ENCODE measurements at places on chromosomes 12 and 14. TPM values are rescaled to one million over a fixed set of nuclear protein-coding genes. Genes with fewer than 3 reads are reported as not detected.

DNA sequence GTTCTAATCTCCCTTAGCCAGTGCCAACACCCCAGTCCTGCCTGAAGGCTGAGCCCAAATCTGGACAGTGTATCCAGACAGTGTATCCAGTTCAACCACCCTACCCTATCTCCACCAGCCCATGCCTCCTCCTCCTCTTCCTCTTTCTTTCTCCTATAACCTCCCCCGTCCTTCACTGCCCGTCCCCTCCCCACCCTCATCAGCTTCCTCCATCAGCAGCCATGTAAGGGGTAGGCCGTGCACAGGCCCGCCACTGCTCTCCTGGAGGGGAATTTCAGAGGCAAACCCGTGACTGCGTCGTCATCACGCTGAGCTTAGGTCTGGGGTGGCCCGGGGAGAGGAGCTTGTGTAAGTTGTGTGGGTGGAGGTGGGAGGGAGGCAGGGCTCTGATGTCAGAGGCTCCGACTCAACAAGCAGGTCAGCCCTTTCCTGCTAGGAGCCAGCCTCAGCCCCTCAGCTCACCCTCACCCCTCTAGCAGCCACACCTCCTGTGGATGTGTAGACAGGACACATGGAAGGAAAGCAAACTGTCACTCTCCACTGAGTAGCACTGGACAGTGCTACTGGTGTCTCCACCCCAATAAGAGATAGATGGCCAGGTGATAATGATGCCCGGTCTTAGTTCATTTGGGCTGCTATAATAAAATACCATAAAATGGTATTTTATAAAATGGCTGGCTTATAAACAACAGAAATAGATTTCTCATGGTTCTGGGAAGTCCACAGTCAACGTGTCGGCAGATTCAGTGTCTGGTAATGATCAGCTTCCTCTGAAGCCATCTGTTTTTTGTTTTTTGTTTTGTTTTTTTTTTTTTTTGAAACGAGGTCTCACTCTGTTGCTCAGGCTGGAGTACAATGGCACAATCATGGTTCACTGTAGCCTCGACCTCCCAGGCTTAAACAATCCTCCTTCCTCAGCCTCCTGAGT lies 50.5 kb downstream of the IRF2BPL start:
- peak; percentile 61 for DNase-seq

GRCh38 chr12:72388322-72388721 lies 116.2 kb downstream of the TRHDE start:
- no peak for DNase-seq

DNA sequence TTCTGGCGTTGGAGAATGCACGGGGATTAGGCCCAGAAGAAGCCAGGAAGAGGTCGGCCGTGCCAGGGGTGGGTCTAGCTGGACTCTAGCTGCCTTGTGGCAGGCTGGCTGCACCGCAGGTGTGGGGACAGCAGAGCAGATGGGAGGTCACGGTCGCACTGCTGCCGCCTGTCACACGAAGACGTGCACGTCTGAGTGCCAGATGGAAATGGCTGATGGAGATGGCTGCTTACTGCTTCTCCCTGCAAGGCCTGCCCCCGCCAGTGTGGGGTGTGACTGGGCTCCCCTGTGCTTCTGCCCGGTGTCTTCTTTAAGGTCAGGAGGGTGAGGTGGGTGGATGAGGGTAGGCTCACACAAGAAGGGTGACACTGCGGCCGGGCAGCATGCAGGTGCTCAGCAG lies 79.0 kb downstream of the MOK start:
- DNase-seq, result no peak

GRCh38 chr14:41773536-41774279 lies 167.0 kb downstream of the LRFN5 start:
- no peak for DNase-seq

GRCh38 chr14:96660667-96661066 lies 136.5 kb upstream of the VRK1 start:
- DNase-seq, result no peak

DNA sequence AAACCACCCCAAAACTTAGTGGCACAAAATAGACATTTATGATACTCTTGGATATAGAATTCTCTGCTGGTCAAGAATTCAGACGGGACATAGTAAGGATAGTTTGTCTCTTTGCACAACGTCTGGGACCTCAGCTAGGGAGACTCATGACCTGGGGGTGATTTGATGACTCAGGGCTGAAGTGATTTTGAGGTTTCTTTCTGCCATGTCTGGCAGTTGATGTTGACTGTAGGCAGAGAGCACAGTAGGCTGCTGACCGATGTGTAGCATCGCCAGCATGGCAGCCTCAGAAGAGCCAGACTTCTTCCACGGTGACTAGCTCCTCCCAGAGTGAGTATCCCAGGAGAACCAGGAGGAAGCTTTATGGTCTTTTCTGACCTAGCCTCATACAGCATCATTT lies 88.9 kb upstream of the FRMD6 start:
- peak; percentile 31 for DNase-seq

DNA sequence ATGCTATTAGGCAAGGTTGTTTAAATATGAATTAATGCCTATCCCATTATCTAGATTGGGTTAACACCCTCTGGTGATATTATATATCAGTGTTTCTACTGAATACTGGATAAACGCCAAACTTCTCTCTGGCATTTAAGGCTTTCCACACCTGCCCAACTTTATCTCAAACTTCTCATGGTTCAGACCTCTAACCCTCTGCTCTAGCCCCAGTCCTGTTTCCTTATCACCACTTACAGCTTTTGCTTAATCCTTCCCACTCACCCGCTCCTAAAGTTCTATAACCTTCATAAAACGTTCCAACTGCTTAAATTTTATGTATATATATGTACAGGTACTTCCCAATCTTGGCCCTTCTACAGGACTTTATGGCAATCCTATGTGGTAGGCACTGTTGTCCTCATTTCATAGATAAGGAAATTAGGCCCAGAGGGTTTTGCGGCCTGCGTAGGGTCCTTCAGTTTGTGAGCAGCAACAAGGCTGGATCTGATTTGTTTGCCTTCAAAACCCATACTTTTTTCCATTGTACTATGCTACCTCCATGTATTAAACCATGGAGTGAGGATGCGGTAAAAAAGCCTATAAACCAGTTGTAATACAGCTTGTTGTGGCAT lies 1.2 kb downstream of the LPCAT3 start:
- no peak for DNase-seq

DNA sequence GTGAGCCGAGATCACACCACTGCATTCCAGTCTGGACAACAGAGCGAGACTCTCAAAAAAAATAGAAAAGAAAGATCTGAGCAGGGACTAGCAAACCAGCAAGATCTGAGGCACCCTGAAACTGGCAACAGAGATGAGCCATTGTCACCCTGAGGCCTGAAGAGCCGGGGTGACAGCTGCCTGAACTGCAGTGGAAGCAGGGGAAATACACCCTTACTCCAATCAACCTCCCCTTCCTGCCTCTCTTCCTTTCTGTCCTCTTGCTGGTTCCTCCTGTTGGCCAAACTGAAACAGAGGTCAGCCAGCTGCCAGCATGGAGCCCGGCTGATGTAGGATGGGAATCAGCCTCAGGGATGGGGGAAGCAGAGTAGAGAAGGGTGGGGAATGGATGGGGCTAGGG lies 192.0 kb downstream of the CHST11 start:
- DNase-seq, result no peak

DNA sequence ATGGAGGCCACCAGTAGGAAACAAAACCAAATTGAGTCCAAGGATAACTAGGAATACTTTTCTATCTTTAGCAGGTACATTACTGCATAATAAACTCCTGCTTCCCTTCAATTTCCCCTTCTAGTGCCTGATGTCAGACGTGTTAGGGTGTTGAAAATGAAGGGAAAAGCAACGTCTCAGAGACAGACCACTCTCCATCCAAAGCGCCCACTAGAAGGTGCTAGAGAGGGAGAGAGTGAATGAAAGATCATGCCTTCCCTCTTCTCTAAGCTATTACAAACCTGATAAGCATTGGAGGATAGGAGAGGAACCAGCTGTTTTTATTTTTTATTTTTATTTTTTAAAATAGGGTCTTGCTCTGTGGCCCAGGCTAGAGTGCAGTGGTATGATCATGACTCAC lies 64.1 kb downstream of the ZNF641 start:
- no peak for DNase-seq

- DNase-seq, result no peak
These were observed 10.1 kb upstream of the CABP1 start for GRCh38 chr12:120630104-120630892.

- DNase-seq, result no peak
These were observed 362.0 kb downstream of the ETNK1 start for GRCh38 chr12:22986997-22987396.

DNA sequence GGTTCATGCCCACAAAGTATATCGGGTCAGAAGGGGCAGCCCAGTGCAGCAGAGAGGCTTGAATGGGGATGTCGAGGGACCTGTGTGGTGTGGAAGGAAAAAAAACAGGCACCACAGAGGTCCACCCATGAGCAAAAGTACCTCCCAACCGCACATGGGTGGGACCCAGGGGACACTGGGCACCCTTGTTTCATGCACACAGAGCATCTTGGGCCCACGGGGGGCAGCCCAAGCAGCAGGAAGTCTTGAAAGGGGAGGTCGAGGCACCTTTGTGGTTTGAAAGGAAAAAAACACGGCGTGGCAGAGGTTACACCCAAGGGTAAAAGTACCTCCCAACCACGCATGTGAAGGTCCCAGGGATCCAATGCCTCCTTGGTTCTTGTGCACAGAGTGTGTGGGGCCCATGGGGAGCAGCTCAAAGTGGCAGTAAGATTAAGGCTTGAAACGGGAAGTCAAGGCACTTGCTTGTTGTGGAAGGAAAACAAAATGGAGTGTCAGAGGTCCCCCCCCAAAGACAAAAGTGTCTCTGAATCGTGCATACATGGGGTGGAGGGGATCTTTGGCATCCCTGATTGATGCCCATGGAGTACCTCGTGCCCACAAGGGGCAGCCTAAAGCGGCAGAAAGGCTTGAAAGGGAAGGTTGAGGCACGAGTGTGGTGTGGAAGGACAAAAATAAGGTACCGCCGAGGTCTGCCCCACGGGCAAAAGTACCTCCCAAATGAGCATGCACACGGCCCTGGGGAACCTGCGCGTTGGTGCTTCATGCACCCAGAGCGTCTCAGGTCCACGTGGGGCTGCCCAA lies 575.5 kb downstream of the ALG10 start:
- no peak for DNase-seq

DNA sequence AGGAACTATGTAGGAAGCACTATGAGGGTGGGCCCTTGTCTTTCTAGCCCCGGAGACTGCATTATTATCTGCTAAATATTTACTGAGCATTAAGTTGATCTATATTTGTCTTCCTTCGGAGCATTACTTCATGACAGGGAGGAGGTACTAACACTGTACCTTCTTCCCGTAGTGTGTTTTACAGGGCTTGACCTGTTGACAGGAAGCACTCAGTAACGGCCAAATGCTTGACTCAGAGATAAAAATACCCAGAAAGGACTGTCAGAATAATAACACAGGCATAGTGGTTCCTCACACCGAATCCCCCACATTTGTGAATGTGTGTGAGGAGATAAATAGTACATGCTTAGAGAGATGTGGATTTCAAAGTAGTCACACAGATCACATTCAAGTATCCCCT lies 466.6 kb downstream of the EGLN3 start:
- no peak for DNase-seq

CLEC1A gene
- total RNA-seq, result 0.50 TPM

PRR4 gene
- 0.87 TPM for total RNA-seq

IFT81 gene
- 11.0 TPM for total RNA-seq

TAPBPL gene
- total RNA-seq, result 20.5 TPM

OR10A7 gene
- not detected for total RNA-seq

CLEC4C gene
- not detected for total RNA-seq

Measured in H4 (cell line).